Mesenteric fat pad (tissue), 1 donor: ENCODE measurements at places on chromosomes 4 and X. TPM values are rescaled to one million over a fixed set of nuclear protein-coding genes. Genes with fewer than 3 reads are reported as not detected.

DNA sequence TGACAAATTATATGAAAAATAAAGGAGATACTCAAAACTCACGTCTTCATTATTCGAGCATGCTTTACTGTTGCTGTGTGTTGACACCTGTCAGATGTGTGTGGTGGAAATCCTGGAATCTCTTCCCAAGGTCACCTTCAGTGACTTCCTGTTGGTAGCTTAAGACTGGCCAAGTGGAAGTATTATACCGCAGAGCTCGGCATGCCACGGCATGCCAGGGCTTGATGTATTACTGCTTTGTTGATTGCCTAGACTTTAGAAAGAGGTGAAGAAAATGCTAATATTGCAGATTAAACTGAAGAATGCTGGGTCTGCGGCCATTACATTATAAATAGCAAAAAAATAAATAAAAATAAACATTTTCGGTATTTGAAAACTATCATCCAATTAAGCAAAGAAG is 4.6 kb downstream of the TREX2 start:
- no peak for DNase-seq

Gene ODAPH
- total RNA-seq: not detected

DNA sequence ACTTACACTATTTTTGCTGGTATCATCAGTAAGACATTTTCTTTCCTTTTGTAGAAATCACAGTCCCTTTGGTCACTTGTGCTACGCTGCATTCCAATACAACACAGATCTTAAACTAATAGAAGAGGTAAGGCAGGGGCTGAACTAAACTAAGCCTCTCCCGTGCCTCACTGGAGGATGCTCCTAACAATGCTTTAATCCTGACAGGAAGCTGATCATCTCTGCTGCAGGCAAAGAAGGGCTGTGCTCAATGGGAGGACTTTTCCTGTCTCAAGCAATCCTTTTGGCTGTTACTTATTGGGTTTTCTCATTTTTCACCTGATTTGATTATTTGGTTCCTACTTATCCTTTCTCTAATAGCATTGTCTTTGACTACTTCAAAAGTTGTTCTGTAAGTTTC is 583.1 kb downstream of the INPP4B start:
- DNase-seq: no peak

DNA sequence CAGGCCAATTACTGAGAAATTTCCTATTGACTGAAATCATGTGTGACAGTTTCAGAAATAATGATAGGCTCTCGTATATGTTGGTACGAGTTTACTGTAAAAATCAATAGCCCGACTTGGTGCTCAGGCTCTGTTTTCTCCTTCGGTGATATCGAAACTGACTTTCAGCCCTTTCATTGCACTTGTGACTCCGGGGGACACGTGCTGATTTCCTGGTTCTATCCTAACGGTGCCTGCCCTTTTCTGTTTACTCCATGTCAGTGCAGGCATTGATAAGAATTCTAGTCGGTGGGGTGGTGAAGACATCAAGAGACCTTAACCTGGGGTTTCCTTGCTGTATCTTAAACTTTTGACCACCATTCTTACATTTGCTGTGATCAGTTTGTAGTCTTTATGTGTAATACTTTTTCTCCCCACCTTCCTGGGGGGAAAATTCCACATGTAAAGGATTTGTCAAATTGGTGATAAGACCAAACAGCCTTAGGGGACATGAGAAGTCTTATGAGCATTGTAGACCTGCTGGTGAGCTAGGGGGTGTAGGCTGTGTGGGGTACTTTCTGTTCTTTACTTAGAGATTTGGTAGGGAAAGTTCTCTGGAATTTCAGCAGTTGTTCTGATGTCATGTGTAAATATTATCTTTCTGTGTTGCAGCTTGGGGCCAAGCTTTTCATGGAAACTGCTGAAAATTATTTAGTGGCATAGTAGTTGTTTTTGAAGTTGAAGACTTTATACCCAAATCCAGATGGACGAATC is 52.7 kb downstream of the TMEM131L start:
- DNase-seq: no peak

DNA sequence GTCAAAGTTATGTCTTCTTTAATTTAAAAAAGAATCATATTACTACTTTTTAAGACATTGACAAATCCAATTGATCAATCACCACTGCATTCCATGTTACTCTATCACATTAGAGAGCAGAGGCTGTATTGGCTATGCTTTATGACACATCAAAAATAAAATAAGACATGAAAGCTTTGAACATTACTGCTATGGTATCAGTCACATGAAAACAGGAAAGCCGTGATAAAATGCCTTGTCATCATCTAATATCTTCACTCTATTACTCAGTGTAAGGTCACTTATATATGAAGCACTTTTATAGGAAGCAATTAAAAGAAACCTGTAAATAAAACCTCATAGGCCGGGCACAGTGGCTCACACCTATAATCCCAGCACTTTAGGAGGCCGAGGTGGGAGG is 27.7 kb upstream of the CEP135 start:
- DNase-seq: no peak

- no peak for DNase-seq
Observed at GRCh38 chr4:147560625-147561024, 56.6 kb upstream of the TMEM184C start.

Gene BLOC1S4
- total RNA-seq: 14.2 TPM
